ENCODE measurements at places on chromosomes 11 and 22.

GRCh38 chr22:29245626-29246385, 22.0 kb downstream of the RHBDD3 start:
- peak; percentile 53 for DNase-seq

GRCh38 chr11:96197103-96197502, 145.9 kb downstream of the MAML2 start:
- peak; percentile 77 for DNase-seq

DNA sequence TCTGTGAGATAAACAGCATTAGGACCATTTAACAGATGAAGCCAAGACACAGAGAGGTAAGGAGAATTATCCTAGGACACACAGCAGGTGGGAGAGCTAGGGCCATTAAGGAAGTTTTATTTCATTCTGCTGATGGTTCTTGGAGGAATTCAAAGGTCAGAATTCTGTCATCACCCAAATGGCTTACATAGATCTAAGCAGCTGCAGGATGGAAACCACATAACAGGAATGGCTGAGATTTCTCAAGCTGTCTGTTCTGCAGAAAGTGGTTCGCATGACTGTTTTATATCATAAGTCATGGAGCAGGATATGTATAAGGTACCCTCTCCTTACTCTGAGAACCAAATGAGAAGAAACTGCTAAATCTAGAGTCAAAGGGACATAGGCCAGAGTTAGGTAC, 163.2 kb upstream of the NARS2 start:
- peak; percentile 25 for DNase-seq

- no peak for DNase-seq
Measured at GRCh38 chr11:121582296-121582695, 129.5 kb upstream of the SORL1-AS1 start.

DNA sequence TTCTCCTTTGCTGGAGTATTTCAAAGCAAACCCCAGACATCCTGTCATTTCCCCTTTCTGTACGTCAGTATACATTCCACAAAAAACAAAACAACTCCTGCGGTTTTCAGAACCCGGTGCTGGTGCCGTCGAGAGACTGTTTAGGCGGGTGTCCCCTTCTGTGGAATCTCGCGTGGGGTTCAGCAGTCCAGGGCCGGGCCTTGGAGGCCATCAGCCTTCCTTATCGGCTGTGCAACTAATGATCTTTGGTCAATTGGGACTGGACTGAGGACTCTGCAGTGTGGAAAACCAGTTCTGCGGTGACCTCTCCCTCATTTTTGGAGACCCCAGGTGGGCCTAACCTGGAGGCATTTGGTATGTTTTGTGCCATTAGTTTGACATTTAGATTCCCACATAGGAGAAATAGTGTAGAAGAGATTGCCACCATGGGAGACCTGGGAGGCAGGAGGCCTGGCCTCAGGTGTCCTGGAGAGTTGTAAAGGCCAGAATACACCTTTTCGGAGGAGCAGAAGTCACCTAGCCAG, 84.4 kb downstream of the TBC1D22A start:
- DNase-seq, result no peak

DNA sequence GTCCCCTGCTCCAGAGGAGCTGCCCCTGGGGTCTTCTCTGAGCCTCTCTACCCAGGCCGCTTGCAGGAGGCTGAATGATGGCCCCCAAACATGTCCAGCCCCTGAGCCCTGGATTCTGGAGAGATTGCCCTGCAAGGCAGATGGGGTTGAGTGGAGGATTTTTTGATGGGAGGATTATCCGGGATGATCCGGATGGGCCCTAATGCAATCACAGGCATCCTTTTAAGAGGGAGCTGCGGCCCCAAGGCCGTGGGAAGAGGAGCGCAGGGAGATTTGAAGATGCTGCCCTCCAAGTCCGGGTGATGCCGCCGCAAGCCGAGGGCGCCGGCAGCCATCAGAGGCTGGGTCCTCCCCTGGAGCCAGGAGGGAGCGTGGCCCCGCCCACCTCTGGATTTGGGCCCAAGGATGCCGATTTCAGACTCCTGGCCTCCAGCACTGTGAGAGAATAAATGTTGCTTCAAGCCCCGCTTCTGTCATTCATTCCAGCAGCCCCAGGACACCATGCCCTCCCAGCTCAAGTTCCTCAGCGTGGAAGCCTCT, 66.0 kb downstream of the WNT7B start:
- no peak for DNase-seq

DNA sequence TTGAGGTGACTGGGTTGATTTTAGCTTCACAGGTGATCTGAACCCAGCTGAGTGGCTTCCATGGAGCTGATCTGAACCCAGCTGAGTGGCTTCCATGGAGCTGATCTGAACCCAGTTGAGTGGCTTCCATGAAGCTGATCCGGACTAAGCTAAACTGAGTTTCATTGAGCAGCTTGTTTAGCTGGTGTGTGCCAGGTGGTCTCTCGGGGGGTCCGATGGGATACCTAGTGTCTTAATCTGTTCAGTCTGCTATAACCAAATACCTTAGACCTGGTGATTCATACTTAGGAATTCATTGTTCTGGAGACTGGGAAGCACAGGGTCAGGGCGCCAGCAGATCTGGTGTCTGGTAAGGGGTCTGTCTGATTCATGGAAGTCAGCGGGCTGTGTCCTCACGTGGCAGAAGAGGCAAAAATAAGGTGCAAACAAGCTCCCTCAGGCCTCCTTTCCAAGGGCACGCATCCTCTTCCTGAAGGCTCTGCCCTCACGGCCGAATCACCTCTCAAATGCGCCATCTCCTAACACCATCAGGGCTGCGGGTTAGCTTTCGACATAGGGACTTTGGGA, 52.5 kb upstream of the KCNQ1OT1 start:
- DNase-seq, result peak; percentile 61

- DNase-seq, result no peak
Measured at GRCh38 chr11:88695689-88696414, 358.3 kb upstream of the CTSC start.

GRCh38 chr11:11252403-11252802, 100.6 kb downstream of the CSNK2A3 start:
- no peak for DNase-seq

GRCh38 chr11:63603180-63603518, 11.1 kb downstream of the PLAAT3 start:
- DNase-seq, result no peak

- DNase-seq, result no peak
Measured at GRCh38 chr11:33828604-33829429, 54.5 kb upstream of the FBXO3 start.

GRCh38 chr11:12770966-12771597, 96.9 kb downstream of the TEAD1 start:
- DNase-seq, result no peak

GRCh38 chr11:128480066-128480465, 107.3 kb downstream of the ETS1 start:
- no peak for DNase-seq

DNA sequence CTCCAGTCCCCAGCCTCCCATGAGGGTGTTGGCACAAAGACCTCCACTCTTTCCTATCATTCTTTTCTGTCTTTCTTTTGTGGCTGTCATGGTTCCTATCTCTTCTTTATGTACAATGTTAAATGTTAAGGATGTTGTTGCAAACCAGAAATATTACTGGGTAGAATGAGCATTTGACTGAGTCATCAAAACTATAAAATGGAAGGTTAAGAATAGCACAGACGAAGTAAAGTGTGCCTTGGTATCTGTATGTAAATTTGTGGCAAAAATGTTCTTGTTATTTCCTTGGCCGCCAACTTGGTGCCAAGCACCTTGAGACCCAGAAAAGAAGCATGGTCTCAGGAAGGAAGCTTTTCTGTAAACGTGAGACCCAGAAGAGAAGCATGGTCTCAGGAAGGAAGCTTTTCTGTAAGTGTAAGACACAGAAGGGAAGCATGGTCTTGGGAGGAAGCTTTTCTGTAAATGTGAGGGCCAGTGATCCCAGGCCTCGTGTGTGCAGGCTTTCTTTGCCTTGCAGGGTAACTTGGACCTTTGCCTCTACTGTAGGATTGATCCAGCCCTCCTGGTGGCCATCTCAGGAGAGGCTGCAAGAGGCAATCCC, 6.7 kb upstream of the PKP3 start:
- no peak for DNase-seq

GRCh38 chr11:17638311-17638710, 81.1 kb upstream of the MYOD1 start:
- no peak for DNase-seq

DNA sequence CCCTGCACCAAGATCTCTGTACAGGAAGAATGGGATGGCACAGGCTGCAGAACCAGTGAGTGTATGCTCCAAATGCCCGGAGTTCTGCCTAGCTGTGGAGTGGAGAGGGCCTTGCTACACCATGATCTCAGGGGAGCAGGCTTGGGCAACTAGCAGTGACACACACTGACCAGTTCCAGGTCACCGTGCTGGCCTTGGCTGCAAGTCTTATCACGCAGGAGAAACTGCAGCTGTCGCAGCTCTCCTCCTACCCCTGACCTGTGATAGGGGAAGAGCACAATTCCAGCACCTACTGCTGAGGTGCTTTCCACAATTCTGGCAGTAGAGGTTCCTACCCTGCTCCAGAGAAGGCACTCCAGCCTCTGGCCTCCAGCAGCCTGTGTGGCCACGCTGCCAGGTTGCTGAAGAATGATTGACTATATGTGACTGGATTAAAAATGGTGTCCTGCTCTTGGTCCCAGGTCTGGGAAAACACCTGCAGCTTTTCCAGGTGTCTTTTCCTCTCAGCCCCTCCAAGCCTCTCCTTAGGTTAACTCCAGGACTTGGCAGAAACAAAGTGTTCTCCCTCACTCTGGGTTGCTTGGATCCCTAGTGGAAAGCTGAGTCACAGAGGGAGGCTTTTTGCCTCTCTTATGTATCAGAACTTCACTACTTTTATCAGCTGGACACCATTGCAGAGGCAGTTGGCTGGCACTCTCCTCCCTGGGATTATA, 43.3 kb upstream of the PTPN5 start:
- no peak for DNase-seq

DNA sequence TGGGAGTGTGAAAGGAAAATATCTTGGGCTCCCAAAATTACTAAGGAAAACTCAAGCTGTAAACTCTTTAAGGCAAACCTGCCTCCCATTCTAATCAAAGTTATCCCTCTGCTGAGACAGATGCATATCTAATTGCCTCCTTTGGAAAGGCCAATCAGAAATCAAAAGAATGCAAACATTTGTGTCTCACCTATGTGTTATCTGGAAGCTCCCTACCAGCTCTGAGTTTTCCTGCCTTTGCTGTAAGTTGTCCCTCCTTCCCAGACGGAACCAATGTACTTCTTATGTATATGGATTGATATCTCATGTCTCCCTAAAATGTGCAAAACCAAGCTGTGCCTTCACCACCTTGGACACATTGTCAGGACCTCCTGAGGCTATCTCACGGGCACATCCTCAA, 95.8 kb downstream of the AASDHPPT start:
- no peak for DNase-seq

- DNase-seq, result no peak
Measured at GRCh38 chr11:2213890-2214526, 42.4 kb upstream of the TH start.

DNA sequence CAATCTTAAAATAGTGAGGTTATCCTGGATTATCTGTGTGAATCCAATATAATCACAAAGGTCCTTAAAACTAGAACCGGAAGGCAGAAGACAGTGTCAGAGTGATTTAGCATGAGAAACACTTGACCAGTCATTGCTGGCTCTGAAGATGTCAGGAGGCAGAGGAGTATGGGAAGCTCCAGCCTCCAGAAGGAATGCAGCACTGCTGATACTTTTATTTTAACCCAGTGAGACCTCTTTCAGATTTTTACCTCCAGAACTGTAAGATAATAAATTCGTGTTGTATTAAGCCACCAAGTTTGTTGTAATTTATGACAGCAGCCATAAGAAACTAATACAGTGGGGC, 134.4 kb upstream of the ZC3H12C start:
- DNase-seq, result peak; percentile 13

- DNase-seq, result peak; percentile 40
Measured at GRCh38 chr11:132293586-132293985, 923.2 kb downstream of the NTM start.

- DNase-seq, result peak; percentile 33
Measured at GRCh38 chr11:31877083-31877482, 66.0 kb upstream of the PAX6 start.

- DNase-seq, result peak; percentile 2
Measured at GRCh38 chr11:71355281-71355680, 92.9 kb downstream of the DHCR7 start.

DNA sequence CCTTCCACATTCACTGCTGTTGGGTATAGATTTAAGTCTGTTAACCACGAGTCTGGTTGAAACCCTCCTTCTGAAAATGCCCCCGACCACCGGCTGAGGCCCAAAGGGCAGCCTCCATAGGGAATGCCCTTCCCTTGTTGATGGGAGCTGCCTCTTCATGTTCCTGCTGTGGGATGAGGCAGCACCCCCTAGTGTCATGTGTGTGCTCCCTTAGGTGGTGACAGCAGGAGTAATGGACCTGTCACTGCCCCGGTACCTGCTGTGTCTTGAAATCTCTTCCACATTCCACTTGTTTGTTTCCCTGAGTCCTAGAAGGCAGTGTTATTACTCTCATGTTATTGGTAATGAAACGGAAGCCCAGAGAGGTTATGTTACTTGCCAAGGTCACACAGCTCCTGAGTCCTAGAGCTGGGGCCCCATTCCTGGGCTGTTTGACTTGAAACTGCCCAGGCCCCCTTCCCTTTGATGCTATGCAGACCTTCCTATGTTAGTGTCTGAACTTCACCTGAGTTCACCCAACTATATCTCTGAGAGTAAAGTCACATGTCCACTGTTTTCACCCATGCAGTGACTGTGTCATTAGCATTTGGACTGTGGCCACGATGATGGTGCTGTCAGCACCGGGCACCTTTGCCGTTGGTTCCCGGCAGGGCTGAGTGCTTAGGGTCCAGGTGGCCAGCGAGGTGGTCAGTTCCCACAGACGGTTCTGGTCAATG, 234.3 kb downstream of the TBC1D22A start:
- no peak for DNase-seq

DNA sequence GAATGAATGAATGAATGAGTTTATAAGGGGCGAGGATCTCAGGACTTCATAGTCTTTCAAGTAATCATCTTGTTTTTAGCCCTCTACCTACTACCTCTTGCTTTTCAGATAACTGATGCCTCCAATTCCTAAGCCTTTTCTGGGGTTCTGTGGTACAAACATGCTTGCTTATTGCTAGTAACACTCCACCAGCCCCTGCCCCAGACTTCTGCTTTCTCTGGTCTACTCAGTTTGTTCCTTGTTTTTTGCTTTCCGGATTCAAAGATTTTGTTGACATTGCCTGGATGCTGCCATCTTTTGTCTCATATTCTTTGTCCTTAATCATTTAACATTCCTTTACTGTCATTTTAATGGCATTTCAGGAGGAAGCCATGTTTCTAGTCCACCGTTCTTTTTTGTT, 8.9 kb upstream of the TMEM9B start:
- DNase-seq, result no peak

GRCh38 chr22:29225422-29226090, 19.9 kb downstream of the EMID1 start:
- DNase-seq, result peak; percentile 14

DNA sequence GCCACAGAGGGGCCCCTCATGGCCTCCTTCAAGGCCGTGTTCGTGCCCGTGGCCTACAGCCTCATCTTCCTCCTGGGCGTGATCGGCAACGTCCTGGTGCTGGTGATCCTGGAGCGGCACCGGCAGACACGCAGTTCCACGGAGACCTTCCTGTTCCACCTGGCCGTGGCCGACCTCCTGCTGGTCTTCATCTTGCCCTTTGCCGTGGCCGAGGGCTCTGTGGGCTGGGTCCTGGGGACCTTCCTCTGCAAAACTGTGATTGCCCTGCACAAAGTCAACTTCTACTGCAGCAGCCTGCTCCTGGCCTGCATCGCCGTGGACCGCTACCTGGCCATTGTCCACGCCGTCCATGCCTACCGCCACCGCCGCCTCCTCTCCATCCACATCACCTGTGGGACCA, 10.0 kb downstream of the CXCR5 start:
- no peak for DNase-seq

- DNase-seq, result no peak
Measured at GRCh38 chr11:127470306-127470884, 469.8 kb upstream of the KIRREL3 start.

GRCh38 chr11:131713529-131714134, 343.2 kb downstream of the NTM start:
- DNase-seq, result no peak

All from fibroblast of skin of abdomen (primary cell).